ENCODE measurements at places on chromosomes 4 and X.
A peak's percentile ranks its signal among the peaks of the same experiment; 100 is the strongest.

DNA sequence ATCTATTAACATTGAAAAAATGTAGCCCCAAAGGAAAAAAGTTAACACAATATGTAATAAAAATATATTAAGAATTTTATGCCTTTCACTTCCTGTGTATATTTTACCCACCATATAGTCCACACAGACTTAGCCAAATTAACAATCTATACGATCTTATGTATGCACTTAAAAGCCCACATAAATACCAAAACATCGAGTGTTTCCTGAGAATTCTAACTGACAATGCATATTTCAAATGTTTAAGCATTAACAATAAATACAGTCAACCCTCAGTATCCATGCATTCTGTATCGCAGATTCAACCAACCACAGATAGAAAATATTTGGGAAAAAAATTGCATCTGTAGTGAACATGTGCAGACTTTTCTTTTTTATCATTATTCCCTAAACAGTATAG, 226.8 kb downstream of the COL25A1 start:
- no peak for DNase-seq

- DNase-seq, result no peak
Measured at GRCh38 chr4:81811562-81812293, 340.0 kb upstream of the RASGEF1B start.

DNA sequence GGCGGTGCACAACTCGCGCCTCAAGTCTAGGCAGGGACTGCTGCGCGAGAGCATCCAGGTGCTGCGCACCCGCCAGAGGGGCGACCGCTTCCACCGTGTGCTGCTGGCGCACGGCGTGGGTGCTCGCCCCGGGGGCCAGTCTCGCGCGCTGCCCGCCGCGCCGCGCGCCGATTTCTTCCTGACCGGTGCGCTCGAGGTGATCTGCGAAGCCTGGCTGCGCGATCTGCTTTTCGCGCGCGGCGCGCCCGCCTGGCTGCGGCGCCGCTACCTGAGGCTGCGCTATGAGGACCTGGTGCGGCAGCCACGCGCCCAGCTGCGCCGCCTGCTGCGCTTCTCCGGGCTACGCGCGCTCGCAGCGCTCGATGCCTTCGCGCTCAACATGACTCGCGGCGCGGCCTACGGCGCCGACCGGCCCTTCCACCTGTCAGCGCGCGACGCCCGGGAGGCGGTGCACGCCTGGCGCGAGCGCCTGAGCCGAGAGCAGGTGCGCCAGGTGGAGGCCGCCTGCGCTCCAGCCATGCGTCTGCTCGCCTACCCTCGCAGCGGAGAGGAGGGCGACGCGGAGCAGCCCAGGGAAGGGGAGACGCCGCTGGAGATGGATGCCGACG, 1.3 kb downstream of the CHST7 start:
- peak; percentile 44 for DNase-seq

DNA sequence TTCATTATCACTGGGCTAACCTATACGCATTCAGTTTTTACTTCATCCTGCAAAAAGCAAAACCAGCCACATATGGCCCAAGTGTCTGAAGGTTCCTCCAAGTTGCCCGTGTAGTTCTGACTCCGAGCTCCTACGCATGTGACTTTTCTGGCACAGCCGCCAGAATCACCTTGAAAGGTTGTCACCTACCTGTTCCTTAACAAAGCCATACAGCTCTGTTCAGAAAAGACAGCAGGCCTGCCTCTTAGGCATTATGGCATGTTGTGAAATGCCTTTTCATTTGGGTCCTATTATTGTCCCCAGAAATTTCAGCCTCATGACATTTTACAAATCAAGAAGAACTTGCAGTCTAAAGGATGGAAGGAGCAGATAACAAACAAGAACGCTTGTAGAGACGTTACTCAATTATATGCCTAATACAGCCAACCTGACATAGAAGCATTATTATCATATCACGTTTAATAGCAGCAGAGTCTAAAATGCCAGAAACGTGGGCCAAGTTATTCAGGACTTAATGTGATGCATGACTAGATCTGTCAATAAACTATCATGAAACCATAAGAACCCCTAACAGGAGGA, 118.5 kb downstream of the RBM47 start:
- no peak for DNase-seq

GRCh38 chr4:104248726-104249125, 246.0 kb downstream of the CXXC4 start:
- no peak for DNase-seq

GRCh38 chr4:161936625-161937550, 226.9 kb downstream of the FSTL5 start:
- no peak for DNase-seq

DNA sequence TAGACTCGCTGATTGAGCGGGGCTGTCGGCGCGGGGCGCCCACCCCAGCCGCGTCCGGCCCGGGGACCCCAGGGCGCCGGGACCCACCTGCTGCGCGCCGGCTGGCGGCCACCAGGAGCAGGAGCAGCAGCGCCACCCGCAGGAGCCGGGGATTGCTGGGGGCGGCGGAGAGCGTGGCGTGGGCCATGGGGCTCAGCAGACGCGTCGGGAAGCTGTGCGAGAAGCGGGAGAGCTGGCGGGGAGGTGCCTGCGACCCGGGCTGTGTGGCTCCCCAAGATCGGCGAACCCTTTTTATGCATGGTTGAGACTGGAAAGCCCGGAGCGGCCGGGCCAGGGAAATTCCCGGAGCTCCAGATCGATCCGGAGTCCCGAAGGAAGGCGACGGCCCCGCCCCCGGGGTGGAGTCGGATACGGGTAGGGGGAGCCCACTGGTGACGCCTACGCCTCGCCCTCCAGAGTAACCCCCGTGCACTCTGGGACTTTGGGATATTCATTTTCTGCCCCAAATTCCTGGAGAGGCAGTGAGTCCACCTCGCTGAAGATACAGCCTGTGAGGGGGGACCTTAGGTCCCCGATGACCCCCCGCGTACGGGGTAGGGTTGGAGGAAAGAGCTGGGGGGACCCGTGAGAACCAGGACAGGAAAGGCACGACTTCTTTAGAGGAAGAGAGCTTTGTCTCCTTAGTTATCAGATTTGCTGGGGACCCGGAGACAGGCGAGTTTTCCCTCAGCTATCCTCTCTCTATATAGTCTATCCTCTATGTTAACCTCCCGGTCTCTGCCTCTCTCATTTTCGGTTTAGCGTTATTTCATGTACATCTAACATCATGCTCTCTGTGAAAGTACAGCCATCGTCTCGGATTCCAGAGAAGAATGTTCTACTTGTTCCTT, at the start of gene CXCL3:
CXCL3 (minus strand) TSS at position 265 of the 890 bp plus-strand sequence; CDS start at position 187, 78 bp downstream.
- peak; percentile 12 for DNase-seq

DNA sequence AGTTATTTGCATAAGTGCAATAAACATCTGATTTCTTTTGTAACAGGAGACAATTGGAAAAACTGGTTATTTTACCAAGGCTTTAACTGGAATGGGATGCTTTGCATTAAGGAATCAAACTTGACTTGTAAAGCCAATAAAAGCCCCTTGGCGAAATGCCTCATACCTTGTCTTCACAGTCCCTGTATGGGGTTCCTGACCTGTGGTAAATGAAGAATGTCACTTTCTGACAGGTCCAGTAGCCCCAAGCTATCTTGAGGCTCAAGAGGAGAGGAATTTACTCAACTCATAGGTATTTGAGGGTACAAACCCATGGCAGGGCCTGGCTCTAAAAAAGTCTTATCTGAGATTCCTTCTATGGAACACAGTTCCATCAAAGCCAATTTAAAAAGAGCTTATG, 78.0 kb downstream of the ACOX3 start:
- DNase-seq, result no peak

GRCh38 chr4:30720021-30720660, at the start of gene PCDH7:
Gene PCDH7 (plus strand): TSS chr4:30720369. CDS start chr4:30721423, 1,054 bp downstream.
- no peak for DNase-seq

Measured in CD4-positive, alpha-beta T cell treated with Interleukin-12 subunit alpha and Interleukin-12 subunit beta, for 1 hour (primary cell).